ENCODE measurements at places on chromosomes 1 and 21.

DNA sequence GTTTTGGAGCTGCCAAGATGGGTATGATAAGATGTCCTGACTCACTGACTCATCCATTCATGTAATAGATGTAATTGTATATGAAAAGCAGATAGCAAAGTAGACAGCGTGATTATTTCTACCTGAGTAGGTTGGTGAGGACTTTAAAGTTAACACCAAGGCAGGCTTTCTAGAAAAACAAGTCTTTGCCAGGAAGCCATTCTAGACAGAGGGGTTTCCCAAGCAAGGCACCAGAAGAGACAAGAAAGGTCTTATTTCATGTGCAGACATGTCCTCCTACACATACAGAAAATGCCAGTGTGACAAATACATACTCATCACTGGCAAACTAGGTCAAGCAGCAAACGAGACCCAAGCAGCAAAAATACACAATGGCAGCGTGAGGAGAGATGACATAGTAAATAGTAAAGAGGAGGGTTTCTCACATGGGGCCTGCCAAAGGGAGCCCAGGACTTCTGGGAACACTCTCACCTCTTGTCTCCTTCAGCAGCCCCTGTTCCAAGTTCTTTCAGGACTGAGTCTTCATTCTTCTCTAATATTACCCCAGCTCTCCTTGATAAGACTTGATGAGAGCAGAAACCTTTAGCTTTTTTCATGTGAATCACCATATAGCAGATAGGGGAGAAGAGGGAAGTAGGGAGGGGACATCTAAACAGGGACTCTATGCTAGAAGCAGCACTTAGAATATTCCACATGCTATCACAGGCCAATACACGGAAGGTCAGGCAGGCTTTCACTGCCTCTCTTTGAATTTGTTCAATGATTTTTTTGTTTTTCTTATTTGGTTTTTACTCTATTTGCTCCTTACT is 114.6 kb upstream of the ATP1B1 start:
- H3K27me3 ChIP-seq, result no peaks in the 10 kb centered on the region
- H3K4me3 ChIP-seq, result no peak overlapping the region
- H3K4me1 ChIP-seq, result no peaks in the 10 kb centered on the region
- no peaks in the 10 kb centered on the region for H3K36me3 ChIP-seq
- no peak for DNase-seq
- no peak overlapping the region for H3K27ac ChIP-seq

- no peak overlapping the region for H3K27ac ChIP-seq
- peak; percentile 52 for DNase-seq
- no peak overlapping the region for H3K4me3 ChIP-seq
- H3K36me3 ChIP-seq, result no peaks in the 10 kb centered on the region
- peaks cover 15% of the 10 kb centered on the region for H3K4me1 ChIP-seq
- H3K27me3 ChIP-seq, result peaks cover 3% of the 10 kb centered on the region
Measured at GRCh38 chr1:89358287-89358893, 5.5 kb upstream of the GBP6 start.

GRCh38 chr21:35294231-35294898 is 245.3 kb upstream of the RUNX1 start:
- H3K4me3 ChIP-seq, result no peak overlapping the region
- no peaks in the 10 kb centered on the region for H3K27me3 ChIP-seq
- peaks cover 21% of the 10 kb centered on the region for H3K4me1 ChIP-seq
- H3K27ac ChIP-seq, result no peak overlapping the region
- H3K36me3 ChIP-seq, result peaks cover 5% of the 10 kb centered on the region
- DNase-seq, result no peak

DNA sequence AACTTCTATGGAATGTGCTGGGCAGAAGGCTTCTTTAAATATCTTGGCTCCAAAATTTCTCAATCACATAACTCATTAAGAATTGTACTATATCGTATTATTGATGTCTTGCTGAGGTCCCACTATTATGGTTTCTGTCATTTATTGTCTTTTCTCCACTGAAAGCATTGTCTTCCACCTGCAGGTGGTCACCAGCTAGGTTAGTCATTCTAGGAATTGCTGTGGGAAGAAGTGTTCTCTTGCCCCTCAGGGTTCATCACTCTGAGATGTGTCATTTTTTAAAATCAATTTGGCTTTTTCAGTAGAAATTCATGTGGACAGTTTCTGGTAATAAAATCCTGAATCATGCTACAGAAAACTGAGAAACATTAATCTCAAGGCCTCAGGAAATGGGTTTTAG is 66.1 kb downstream of the NCAM2 start:
- no peaks in the 10 kb centered on the region for H3K36me3 ChIP-seq
- no peak for DNase-seq
- H3K27me3 ChIP-seq, result no peaks in the 10 kb centered on the region
- no peak overlapping the region for H3K27ac ChIP-seq

DNA sequence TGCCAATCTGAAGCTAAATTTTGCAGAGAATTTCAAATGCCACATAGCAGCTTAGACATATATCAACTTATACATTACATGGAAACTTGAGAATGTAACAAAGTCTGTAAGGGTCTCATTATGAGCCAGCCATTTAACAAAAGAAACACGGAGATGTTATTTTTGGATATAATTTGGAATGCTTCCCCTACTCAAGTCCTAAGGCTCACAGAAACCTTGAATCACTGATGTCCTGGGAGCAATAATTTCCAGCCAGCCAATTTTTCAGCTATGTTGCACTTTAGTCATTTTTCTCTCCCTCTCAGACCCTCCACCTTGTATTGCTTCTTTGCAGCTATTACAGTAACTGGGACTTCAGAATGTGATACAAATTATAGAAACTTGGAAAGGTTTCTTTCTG is 56.9 kb downstream of the EIF2B3 start:
- H3K4me1 ChIP-seq, result peaks cover 40% of the 10 kb centered on the region
- peaks cover 25% of the 10 kb centered on the region for H3K36me3 ChIP-seq
- no peaks in the 10 kb centered on the region for H3K27me3 ChIP-seq
- H3K27ac ChIP-seq, result no peak overlapping the region

- H3K36me3 ChIP-seq, result peaks cover 3% of the 10 kb centered on the region
- H3K4me3 ChIP-seq, result no peak overlapping the region
- H3K27me3 ChIP-seq, result peaks cover 4% of the 10 kb centered on the region
- no peak overlapping the region for H3K27ac ChIP-seq
- no peak for DNase-seq
- peaks cover 19% of the 10 kb centered on the region for H3K4me1 ChIP-seq
Measured at GRCh38 chr1:5982276-5982675, 9.9 kb downstream of the NPHP4 start.

DNA sequence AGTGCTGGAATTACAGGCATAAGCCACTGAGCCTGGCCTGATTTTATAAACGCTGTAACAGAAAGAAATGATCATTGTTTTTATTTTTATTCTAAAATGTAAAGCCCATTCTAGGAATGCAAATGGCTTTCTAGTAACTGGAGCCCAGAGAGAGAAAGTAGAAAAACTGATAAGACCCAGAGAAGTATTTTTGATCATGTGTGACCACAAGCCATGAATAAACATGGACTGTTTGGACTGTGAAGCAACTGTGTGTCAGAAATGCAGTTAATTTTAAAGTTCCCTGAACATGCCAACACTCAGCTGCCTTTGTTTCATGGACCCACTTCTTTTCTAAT is 39.7 kb downstream of the EIF2B3 start:
- peaks cover 29% of the 10 kb centered on the region for H3K4me1 ChIP-seq
- H3K36me3 ChIP-seq, result no peaks in the 10 kb centered on the region

GRCh38 chr1:110688514-110688913 is 13.8 kb upstream of the KCNA3 start:
- DNase-seq, result no peak
- no peak overlapping the region for H3K4me3 ChIP-seq
- peaks cover 13% of the 10 kb centered on the region for H3K4me1 ChIP-seq
- no peaks in the 10 kb centered on the region for H3K27me3 ChIP-seq

DNA sequence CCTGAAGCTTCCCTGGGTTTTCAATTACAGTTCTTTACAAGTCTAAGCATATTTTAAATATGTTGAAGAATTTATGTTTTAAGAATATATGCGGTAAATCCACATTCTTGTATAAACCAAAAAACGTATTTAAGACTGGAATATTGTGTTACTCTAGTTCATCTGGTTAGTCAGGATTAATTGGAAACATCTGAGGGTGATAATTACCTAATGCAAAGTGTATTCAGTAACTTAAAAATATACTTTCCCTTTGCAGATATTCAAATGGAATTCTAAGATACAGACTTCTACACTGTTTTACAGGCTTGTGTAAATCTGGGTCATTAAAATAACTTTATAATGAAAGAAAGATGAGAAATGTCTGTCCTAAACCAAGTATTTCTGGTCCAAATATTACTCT is 302.0 kb downstream of the VAV3 start:
- no peak overlapping the region for H3K27ac ChIP-seq
- no peaks in the 10 kb centered on the region for H3K27me3 ChIP-seq

GRCh38 chr1:32239790-32240139 is 7.3 kb upstream of the FAM167B start:
- no peaks in the 10 kb centered on the region for H3K36me3 ChIP-seq
- H3K27me3 ChIP-seq, result no peaks in the 10 kb centered on the region
- H3K4me3 ChIP-seq, result no peak overlapping the region
- H3K27ac ChIP-seq, result peak overlapping the region; percentile 84
- no peak for DNase-seq

GRCh38 chr1:205658943-205659581 is 21.2 kb downstream of the SLC45A3 start:
- H3K27me3 ChIP-seq, result peaks cover 1% of the 10 kb centered on the region
- DNase-seq, result peak; percentile 42
- H3K4me3 ChIP-seq, result no peak overlapping the region
- H3K4me1 ChIP-seq, result peaks cover 7% of the 10 kb centered on the region
- no peak overlapping the region for H3K27ac ChIP-seq
- no peaks in the 10 kb centered on the region for H3K36me3 ChIP-seq

DNA sequence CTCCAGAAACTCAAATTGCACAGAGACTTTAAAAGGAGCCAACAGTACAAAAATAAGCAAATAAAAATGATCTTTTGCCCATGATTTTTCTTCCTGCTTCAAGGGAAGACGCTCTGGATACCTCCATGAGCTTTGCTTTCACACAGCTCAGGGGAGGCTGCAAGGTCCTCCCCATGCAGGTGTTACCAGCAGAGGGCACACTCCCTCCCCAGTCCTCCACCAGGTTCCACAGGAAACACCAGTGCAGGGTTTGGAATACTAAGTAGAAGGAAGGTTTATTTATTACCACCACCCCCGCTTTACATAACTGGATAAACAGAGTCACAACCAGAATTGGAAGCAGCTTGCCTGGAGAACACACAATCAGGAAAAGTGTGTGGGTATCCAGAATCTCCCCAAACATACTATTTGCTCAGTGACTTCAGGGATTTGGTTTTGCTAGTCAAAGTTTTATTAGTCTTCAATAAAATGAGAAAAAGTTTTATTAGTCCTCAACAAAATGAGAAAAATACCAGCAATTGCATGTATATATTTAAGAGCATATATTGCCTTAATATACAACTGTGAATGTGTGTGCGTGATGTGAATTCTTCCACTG is 37.3 kb downstream of the HSD3B1 start:
- H3K4me1 ChIP-seq, result no peaks in the 10 kb centered on the region
- no peak for DNase-seq
- H3K36me3 ChIP-seq, result no peaks in the 10 kb centered on the region
- H3K27ac ChIP-seq, result no peak overlapping the region
- H3K4me3 ChIP-seq, result no peak overlapping the region

DNA sequence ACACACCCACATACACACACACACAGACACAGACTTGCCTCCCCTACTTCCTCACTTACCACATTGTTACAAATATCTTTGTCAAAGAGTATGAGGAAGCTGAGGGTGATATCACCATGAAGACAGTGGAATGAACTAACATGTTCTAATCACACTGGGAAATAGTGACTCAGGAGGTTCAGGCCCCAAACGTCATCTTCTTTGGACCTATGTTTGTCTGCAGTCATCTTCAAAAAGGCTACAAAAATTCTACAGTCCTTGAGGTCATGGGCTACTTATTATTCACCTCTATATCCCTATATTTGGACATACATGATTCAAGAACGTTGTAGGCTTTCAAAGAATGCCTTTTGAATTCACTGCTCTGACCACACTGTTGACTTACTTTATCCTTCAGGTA is 2.1 kb upstream of the LCE2C start:
- no peak overlapping the region for H3K4me3 ChIP-seq
- no peaks in the 10 kb centered on the region for H3K27me3 ChIP-seq
- H3K27ac ChIP-seq, result no peak overlapping the region
